Nucleus accumbens (tissue), 56 donors: ENCODE measurements at places on chromosomes 12 and 14.

DNA sequence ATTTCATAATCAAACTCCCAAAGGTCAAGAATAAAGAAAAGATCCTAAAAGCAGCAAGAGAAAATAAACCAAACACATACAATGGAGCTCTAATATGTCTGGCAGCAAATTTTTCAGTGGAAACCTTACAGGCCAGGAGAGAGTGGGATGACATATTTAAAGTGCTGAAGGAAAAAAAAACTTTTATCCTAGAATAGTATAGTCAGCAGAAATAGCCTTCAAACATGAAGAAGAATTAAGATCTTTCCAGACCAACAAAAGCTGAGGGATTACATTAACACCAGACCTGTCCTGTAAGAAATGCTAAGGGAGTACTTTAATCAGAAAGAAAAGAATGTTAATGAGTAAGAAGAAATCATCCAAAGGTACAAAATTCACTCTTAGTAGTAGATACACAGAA, 215.7 kb upstream of the IGF1 start:
- DNase-seq: no peak

DNA sequence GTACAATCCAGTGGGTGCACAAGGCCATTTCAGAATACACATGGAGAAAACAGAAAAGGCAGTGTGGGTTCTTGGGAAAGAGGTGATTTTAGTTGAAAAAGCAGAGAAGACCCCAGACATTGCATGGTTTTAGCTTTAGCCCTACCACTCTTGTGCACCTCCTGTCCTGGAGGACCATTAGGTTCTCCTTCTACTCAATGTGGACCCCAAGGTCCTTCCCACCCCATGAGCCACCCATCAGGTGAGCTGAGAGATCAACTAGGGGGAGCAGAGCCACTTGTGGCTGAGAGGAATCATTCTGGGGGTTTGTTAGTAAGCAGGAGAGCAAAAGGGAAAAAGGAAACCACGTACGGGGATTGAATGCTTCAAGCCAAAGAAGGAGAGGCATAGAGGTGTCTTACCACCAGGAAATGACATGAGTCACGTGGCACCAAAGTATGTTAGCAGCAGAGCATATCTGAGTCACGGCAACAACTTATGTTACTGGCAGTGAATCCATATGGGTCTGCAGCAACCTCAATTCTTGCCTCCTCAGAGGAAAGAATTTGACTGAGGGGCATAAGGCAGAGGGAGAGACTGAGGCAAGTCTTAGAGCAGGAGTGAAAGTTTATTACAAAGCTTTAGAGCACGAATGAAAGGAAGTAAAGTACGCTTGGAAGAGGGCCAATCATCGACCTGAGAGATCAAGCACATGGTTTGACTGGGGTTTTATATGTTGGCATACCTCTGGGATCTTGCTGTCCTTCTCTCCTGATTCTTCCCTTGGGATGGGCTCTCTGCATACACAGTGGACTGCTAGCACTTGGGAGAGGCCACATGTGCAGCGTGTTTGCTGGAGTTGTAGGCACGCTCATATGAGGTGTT, 73.9 kb downstream of the HSD17B6 start:
- no peak for DNase-seq

GRCh38 chr12:108613548-108613947, 15.7 kb upstream of the TMEM119 start:
- DNase-seq: no peak

DNA sequence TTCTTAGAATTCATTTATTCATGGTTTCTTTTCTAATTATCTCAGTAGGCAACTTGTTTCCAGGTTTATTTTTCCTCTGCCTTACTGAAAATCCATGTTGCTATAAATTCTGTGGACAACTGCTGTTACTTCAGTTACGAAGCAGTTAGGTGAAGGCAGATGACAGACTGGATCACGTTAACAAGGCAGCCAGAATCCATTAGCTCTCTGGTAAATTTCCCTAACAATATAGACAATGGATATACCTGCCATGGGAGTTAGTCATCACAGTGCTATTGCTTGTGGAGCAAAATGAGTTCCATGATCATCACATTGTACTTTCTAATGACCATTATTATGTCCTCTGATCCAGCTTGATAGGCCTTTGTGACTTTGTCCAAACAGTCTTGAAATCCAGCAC, 291.5 kb downstream of the NELL2 start:
- DNase-seq: no peak

DNA sequence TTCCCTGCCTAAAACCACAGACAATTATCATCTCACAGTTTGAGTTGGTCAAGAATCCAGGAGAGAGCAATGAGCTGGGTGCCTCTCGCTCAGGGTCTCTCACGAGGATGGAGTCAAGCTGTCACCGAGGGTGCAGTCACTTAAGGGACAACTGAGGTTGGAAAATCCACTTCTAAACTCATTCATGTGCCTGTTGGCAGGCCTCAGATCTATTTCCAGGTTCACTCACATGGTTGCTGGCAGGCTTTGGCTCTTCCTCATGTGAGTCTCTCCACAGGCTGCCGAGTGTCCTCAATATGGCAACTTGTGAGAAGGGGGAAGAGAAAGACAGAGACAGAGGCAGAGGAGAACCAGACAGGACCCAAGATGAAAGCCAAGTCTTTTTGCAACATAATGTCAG, 10.5 kb upstream of the OR10P1 start:
- no peak for DNase-seq

DNA sequence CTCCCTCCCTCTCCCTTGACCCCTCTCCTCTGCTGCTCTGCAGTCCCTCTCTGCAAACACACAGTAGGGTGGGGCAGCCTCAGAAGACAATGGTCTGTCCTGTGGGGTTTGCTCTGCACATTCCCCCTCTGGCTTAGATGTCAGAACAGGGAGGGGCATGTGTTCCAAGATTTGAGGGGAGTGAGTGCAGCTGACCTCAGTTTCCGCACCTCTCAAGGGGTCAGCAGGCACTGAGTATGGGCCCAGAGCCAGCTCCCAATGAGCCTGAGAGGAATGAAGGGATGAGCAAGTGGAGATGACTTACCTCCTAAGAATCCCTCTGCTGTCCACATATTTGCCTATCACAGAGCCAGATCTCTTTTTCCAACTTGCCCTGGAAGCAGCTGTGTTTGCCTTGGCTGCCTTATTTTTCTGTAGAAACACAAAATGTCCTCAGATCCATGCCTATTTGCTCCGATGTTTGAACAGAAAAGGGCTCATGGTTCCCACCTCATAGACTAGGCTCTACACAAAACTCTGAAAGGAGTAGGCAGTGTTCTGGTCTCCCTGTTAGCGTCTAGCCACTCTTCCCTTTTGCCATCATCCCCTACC, 111.4 kb downstream of the CRACR2A start:
- no peak for DNase-seq

GRCh38 chr14:105065280-105066228, at the start of gene GPR132:
Gene GPR132 (minus strand): TSS chr14:105065430. CDS start chr14:105055420, 10,010 bp downstream.
- no peak for DNase-seq
